ENCODE measurements at places on chromosomes 11 and 22.

GRCh38 chr22:29916007-29916544 is 33.1 kb downstream of the MTMR3 start:
- DNase-seq, result no peak

- DNase-seq, result no peak
Measured at GRCh38 chr11:27317751-27318150, 45.3 kb downstream of the CCDC34 start.

GRCh38 chr11:98979205-98979604 is 41.5 kb upstream of the CNTN5 start:
- no peak for DNase-seq

DNA sequence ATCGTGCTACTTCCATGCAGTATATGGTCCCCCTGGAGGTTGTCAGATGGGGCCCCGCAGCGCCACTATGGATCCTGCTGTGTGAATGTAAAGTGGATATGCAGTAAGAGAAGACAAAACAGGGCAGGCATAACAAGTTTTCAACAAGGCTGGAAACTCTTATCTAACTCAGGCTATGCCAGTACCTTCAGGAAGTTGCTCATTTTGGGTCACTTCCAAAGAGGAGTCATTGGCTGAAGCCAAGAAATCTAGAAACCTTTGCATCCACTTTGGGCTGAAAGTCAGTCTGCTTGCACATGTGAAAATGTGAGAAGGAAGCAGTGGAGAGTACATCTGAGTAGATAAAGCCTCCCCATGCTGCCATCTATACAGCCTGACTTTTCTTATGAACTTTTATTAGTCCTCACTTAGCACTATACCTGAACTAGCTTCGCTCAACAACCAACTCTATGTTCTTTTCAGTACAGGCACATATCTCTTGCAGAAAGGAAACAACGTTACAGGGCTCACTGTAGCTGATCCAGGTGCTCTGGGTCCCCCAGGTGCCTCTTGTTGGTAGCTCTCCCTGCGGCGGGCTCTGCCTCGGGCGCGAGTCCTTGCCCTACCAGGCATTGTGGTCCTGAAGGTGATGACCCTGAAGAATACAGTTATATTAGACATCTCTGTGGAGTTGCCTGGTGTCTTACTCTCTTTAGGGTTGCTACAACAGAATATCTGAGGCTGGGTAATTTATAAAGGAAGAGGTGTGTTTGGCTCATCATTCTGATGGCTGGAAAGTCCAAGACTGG is 12.4 kb downstream of the PIWIL3 start:
- DNase-seq, result no peak

DNA sequence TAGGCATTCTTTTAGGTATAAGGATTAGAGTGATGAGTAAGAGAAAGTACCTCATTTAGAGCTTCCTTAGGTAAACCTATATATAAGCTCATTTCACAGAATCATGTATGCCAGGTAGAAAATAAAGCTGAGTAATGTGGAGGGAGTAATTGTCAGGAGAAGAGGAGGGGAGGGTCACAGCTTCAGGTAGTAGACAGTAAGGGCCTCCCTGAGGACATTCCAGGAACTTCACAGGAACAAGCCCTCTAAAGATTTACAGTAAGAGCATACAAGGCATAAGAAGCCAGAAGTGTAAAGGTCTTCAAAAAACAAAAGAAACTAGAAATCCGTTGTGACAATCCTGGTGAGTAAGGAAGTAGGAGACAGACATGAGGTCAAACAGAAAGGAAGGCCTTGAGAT is 57.6 kb downstream of the USP47 start:
- no peak for DNase-seq

GRCh38 chr11:134071766-134072402 is 3.0 kb downstream of the JAM3 start:
- DNase-seq, result no peak

DNA sequence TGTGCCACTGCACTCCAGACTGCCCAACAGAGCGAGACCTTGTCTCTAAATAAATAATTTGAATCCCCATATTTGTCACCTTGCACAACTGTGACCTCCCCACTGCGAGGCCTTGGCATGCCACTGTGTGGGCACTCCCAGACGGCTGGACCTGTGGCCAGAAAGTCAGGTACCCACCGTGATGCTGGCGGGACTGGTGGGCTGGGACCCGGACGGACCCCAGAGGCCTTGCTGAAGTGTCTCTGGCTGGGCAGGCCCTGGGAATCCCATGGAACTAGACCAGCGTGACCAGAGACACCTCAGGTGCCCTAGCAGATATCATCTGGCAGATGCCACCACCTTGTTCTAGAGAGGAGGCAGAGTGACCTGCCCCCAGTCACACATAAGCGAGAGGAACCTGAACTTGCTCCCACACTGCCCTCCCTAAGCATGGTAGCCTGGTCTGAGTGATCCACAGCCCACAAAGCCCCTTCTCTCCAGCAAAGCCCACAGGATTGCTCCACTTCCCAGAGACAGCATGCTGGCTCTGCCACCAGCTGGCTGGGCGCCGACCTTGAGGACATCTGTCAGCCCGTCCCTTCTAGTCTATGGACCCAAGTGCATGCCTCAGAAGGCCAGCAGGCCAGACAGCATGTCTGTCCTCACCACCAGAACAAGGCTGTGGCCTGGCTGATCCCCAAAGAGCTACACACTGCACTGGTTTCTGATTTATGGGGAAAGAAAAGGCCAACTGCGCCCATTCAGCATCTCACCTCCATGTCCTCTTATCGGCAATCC is 9.5 kb downstream of the MACROD1 start:
- no peak for DNase-seq

- DNase-seq, result no peak
Measured at GRCh38 chr22:19968450-19968891, 26.9 kb upstream of the TXNRD2 start.

All from neural crest cell (in vitro differentiated cells).